ENCODE measurements at places on chromosomes 5 and 9. TPM values are rescaled to one million over a fixed set of nuclear protein-coding genes. Genes with fewer than 3 reads are reported as not detected.

- DNase-seq, result no peak
These were observed 43.9 kb downstream of the BARX1 start for GRCh38 chr9:93911136-93911745.

DNA sequence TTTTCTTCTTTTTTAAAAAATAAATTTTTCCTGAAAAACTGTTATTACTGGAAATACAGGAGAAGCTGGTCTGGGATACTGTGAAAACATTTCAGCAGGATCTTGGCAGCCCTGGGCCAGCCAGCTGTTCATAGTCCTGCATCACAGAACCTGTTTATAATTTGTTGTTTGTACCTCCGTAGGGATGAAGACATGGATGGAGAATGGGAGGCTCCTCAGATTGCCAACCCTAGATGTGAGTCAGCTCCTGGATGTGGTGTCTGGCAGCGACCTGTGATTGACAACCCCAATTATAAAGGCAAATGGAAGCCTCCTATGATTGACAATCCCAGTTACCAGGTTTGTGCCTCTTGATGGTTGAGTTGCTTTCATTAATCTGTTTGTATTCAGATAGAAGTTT, 12.4 kb upstream of the MAML1 start:
- no peak for DNase-seq

- DNase-seq, result no peak
These were observed 87.1 kb downstream of the SETX start for GRCh38 chr9:132267660-132268059.

Gene SPEF2
- 38.2 TPM for polyA plus RNA-seq

DNA sequence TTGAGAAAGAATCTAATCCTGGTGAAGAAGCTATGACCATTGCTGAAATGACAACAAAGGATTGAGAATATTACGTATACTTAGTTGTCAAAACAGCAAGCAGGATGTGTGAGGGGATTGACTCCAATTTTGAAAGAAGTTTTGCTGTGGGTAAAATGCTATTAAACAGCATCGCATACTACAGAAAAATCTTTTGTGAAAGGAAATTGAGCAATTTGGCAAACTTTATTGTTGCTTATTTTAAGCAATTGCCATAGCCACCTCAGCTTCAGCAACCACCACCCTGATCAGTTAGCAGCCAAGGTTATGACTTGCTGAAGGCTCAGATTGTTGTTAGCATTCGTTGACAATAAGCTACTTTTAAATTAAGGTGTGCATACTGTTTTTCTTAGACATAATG, 22.5 kb upstream of the ARL14EPL start:
- DNase-seq, result no peak

Gene ZNF484
- polyA plus RNA-seq, result 10.1 TPM
